HepG2 (cell line): ENCODE measurements at places on chromosomes 2 and 18. TPM values are rescaled to one million over a fixed set of nuclear protein-coding genes. Genes with fewer than 3 reads are reported as not detected.

- H3K27ac ChIP-seq, result no peak overlapping the region
- no peak overlapping the region for H3K4me3 ChIP-seq
- H3K36me3 ChIP-seq, result no peaks in the 10 kb centered on the region
Observed at GRCh38 chr2:211867845-211868451, 670.7 kb downstream of the ERBB4 start.

GRCh38 chr2:150994076-150994475 is 267.6 kb downstream of the RBM43 start:
- no peak for DNase-seq
- no peak overlapping the region for H3K4me3 ChIP-seq
- no peaks in the 10 kb centered on the region for H3K36me3 ChIP-seq
- no peaks in the 10 kb centered on the region for H3K4me1 ChIP-seq
- no peaks in the 10 kb centered on the region for H3K27me3 ChIP-seq

DNA sequence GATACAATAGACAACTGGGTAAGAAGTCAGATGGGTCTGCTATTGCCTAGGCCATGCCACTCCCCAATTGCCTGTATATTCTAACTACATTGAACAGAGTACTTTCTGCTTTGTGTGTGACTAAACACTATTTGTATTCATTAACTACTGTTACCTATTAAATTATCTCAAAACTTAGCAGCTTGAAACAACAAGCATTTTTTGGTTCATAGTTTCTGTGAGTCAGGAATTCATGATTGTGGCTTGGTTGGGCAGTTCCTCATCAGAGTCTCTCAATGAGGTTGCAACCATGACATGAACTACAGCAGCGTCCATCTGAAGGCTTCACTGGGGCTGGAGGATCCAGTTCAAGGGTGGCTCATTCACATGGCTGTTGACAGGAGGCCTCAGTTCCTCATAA is 205.7 kb downstream of the EN1 start:
- no peaks in the 10 kb centered on the region for H3K36me3 ChIP-seq
- DNase-seq, result no peak
- H3K27ac ChIP-seq, result no peak overlapping the region
- no peak overlapping the region for H3K4me3 ChIP-seq
- H3K27me3 ChIP-seq, result no peaks in the 10 kb centered on the region

DNA sequence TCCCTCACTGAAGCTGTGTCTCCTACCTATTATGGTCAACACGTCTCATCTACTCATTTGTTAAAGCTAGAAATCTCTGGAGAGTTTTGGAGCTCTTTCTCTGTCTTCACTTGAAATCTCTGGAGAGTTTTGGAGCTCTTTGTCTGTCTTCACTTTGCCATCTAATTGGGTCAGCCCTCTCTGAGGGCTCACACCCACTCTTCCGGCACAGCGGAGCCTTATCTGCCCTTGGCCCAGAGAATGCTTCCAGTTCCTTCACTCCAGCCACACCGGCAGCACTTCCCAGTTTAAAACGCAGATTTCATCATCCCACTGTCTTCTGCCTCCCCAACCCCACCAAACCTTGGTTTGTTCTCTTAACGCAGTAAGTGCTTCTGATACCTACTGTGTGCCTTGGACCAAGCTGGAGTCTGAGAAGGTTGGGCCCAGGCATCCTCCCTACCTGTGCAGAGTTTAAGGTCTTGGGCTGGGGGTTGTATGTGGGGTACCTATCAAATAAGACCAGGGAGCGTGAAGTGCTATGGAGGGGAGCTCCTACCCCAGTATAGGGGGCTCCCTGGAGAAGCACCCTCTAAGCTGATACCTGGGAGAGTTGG is 5.0 kb downstream of the HPCAL1 start:
- no peak overlapping the region for H3K27ac ChIP-seq
- no peak overlapping the region for H3K4me3 ChIP-seq
- H3K27me3 ChIP-seq, result no peaks in the 10 kb centered on the region
- 0 out of 2 replicates have a peak, but pooled peaks cover 2% of the 10 kb centered on the region for H3K36me3 ChIP-seq
- no peak for DNase-seq
- peaks cover 40% of the 10 kb centered on the region for H3K4me1 ChIP-seq

- H3K27ac ChIP-seq, result no peak overlapping the region
- no peak for DNase-seq
- no peak overlapping the region for H3K4me3 ChIP-seq
- no peaks in the 10 kb centered on the region for H3K36me3 ChIP-seq
- no peaks in the 10 kb centered on the region for H3K4me1 ChIP-seq
- H3K27me3 ChIP-seq, result no peaks in the 10 kb centered on the region
Observed at GRCh38 chr2:191174442-191174841, 23.6 kb upstream of the STAT4 start.

GRCh38 chr18:13889671-13890070 is 25.7 kb downstream of the MC2R start:
- H3K4me3 ChIP-seq, result no peak overlapping the region
- H3K4me1 ChIP-seq, result peaks cover 9% of the 10 kb centered on the region; the same call in 1 of the 2 replicates
- peak; percentile 35 for DNase-seq

RIT2 gene
- total RNA-seq, result not detected in 2 replicates

TMEM182 gene
- 8.9 and 10.6 TPM in 2 replicates for total RNA-seq
